ENCODE measurements at places on chromosomes 2 and 18.

DNA sequence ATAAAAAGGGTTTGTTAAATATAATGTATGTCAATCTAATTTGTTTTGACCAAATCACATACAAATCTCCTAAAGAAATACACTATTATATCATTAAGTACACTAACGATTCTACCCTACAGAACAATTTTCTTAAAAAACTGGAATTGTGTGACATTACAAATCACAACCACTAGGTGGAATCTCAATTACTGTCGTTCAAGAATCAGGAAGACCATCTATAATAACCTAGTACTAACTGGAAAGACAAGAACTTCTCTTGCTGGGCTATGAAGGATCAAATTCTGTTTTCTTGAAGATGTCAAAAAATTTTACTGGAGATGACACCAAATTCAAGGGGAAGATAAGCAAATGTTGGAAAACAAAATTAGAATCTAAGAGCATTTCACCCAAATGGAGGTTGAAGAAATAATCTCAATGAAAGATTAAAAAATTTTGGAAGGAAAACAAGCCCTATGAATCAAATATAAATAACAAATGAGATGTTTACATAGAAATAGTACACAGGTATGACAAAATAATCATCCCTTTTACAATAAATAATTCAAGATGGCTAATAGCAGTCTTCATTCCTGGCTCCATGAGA, 110.9 kb downstream of the STK39 start:
- no peaks in the 10 kb centered on the region for H3K27me3 ChIP-seq
- H3K4me3 ChIP-seq = no peak overlapping the region
- H3K4me1 ChIP-seq = peaks cover 9% of the 10 kb centered on the region
- H3K36me3 ChIP-seq = peaks cover 12% of the 10 kb centered on the region
- no peak overlapping the region for H3K27ac ChIP-seq

- H3K4me3 ChIP-seq = no peak overlapping the region
- DNase-seq = peak; percentile 7
- H3K27me3 ChIP-seq = no peaks in the 10 kb centered on the region
Observed at GRCh38 chr2:121663434-121663833, 14.2 kb upstream of the CLASP1 start.

DNA sequence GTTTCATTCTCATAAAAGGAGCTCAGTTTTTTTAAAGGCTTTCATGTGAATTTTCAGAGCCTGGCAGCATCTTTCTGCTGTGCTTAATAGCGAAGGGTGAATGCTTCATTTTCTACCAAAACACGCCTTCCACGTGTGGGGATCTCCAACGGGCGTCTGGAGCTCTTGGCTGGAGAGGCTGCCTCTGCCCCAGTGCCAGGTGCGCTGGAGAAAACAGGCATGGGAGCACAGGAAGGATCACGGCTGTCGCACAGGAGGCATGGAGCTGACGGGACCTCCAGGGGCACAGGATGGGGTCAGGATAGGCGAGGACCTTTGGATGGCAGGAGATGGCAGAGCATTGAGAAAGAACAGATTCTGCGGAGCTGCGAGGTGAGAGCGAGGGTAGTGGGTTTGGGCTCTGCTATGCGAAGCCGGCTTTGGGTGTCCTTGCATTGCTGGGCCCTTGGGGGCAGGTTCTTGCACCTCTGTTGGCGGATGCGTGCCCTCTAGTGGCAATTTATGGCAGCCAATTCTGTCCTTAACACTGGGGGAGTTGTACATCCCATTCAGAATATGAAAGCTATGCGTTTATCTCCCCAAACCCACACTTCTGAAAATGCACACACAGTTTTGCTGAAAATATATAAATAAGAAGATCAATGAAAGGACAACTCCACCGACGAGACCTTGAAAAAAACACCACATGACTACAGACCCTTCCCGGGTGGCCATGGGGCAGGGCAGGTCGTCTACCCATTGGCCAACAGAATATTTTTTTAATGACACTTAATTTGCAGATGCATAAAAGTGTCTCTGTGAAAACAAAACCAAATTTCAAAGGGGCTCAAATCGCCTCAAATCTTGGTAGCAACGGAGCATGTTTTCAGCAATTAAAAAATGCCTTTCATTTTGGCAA, 90.4 kb upstream of the SLC35G4 start:
- H3K36me3 ChIP-seq = no peaks in the 10 kb centered on the region
- H3K27me3 ChIP-seq = peaks cover 11% of the 10 kb centered on the region
- H3K27ac ChIP-seq = no peak overlapping the region
- H3K4me1 ChIP-seq = no peaks in the 10 kb centered on the region
- no peak overlapping the region for H3K4me3 ChIP-seq
- DNase-seq = peak; percentile 77

- H3K4me3 ChIP-seq = no peak overlapping the region
- H3K36me3 ChIP-seq = no peaks in the 10 kb centered on the region
- no peak overlapping the region for H3K27ac ChIP-seq
- DNase-seq = no peak
Observed at GRCh38 chr2:101357376-101357775, 29.9 kb downstream of the CREG2 start.

DNA sequence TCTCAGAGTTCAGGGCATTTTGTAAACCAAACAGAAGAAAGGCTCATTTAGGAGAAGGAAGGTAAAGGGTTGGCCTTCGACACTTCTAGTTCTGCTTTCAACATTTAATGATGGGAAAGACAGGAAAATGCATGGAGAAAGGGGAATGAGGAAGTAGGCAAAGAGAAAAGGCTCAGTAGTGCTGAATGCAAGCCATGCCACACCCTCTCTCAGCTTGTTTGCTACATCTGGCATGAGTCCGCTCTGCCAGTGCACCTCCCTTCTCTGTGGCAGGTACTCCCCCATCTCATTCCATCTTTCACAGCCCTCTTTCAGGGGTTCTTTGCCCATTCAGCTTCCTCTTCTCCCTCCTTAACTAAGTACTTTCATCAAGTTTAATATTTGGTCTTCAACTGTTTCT, 120.9 kb upstream of the ITGB6 start:
- no peak for DNase-seq
- no peak overlapping the region for H3K4me3 ChIP-seq
- H3K36me3 ChIP-seq = no peaks in the 10 kb centered on the region
- no peak overlapping the region for H3K27ac ChIP-seq

GRCh38 chr2:38218591-38218991, 142.6 kb upstream of the CYP1B1 start:
- no peak overlapping the region for H3K4me3 ChIP-seq
- H3K4me1 ChIP-seq = peaks cover 20% of the 10 kb centered on the region
- H3K27ac ChIP-seq = no peak overlapping the region
- no peak for DNase-seq

DNA sequence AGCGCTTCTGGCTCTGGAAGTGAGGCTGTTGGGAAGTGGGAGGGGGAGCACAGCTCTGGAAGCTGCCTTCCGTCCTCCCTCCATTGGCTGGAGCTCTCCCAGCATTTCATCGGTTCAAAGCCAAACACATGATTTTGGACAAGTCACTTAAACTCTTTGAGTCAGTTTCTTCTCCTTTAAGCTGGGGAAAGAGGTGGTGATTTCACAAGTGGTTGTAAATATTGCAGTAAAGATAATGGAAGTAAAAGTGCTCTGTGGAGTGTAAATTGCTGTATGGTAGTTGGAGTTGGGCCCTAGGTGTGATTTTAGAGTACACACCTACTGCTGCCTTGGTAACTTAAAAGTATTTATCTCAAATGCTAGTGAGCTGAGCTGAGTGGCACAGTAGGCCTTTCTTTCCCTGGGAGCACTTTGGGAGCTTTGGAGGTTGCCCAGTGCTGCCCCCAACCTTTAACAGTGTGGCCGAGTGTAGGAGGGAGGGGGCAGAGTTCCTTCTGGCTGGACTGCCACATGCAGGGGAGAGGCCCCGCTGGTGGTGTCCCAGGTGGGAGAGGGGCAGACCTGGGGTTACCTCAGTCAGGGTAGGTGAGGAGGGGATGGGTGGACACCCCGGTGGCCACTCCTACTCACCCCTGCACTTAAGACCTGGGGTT, 54.7 kb downstream of the ASAP2 start:
- H3K27me3 ChIP-seq = no peaks in the 10 kb centered on the region
- H3K4me1 ChIP-seq = peaks cover 46% of the 10 kb centered on the region
- DNase-seq = no peak
- no peak overlapping the region for H3K4me3 ChIP-seq
- no peaks in the 10 kb centered on the region for H3K36me3 ChIP-seq

GRCh38 chr2:65866148-65866547, 433.7 kb upstream of the SPRED2 start:
- H3K4me3 ChIP-seq = no peak overlapping the region
- no peaks in the 10 kb centered on the region for H3K4me1 ChIP-seq
- no peak for DNase-seq
- no peaks in the 10 kb centered on the region for H3K36me3 ChIP-seq
- H3K27me3 ChIP-seq = no peaks in the 10 kb centered on the region

- no peak overlapping the region for H3K27ac ChIP-seq
- no peak overlapping the region for H3K4me3 ChIP-seq
- DNase-seq = peak; percentile 48
Observed at GRCh38 chr2:238106698-238107524, 6.8 kb downstream of the ESPNL start.

DNA sequence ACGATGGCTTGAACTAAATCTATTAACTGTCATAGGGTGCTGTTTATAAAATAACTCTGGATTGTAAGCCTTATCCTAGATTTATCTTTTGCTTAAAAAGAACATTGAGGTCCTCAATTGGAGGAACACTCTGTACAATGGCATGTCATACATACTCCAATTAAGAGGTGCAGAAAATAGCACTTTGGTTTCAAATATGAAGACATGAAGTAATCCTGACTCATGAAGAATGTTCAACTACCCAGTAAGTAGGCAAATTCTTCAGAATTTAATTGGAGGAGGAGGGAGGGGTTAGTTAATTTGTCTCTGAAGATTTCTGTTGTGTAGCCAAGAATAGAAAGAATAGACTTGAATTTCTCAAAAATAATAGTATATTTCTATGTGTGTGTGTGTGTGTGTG, 36.1 kb downstream of the DCC start:
- peaks cover 4% of the 10 kb centered on the region for H3K4me1 ChIP-seq
- DNase-seq = no peak
- H3K27me3 ChIP-seq = no peaks in the 10 kb centered on the region
- H3K4me3 ChIP-seq = no peak overlapping the region
- H3K27ac ChIP-seq = no peak overlapping the region

- peaks cover 47% of the 10 kb centered on the region for H3K36me3 ChIP-seq
- no peaks in the 10 kb centered on the region for H3K27me3 ChIP-seq
- no peaks in the 10 kb centered on the region for H3K4me1 ChIP-seq
- H3K4me3 ChIP-seq = no peak overlapping the region
- DNase-seq = no peak
- H3K27ac ChIP-seq = no peak overlapping the region
Observed at GRCh38 chr2:135162786-135163185, 110.7 kb downstream of the RAB3GAP1 start.

GRCh38 chr2:63051795-63052333, 1.2 kb downstream of the OTX1 start:
- H3K36me3 ChIP-seq = no peaks in the 10 kb centered on the region
- peaks cover 100% of the 10 kb centered on the region for H3K27me3 ChIP-seq
- H3K4me3 ChIP-seq = no peak overlapping the region
- H3K27ac ChIP-seq = no peak overlapping the region
- H3K4me1 ChIP-seq = no peaks in the 10 kb centered on the region

DNA sequence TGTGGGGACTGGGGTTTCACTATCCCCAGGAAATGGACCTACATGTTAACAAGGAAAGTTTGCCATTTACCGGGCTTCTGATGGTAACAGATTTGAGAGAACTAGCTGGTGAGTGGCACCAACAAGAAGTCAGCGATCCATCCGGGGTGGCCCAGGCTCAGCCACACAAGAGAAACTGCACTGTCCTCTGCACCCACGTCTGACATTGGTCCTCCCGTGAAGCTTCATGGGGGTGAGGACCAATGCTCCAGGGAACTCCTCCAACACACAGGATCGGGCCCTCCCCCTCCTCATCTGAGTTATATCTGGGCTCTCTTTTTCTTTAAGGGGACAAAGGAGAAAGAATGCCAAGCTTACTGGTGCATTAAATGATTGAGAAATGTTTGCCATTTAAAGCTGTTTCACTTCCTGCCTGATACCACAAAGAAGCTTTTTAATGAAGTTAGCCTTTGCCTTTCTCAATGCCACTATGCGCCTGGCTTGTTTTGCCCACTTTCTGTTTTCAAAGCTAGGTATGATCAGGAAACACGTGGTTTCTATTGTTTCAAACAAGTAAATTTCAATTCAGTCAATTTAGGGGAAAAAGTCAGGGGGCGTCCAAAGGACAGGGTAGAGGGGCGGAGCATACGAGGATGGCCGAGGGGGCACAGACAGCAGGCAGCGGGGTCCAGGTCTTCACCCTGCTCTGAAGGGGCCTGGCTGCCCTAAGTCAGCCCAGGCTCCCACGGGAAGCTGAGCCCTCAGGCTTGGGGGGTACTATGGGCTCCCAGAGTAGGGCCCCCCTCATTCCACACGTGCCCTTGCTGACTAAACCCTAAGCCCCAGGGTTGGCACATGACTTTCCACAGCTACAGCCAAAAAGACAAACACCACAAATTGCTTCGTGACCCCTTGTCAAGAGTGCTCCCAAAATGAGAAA, 204.0 kb upstream of the ID2 start:
- H3K4me1 ChIP-seq = peaks cover 37% of the 10 kb centered on the region
- no peak overlapping the region for H3K4me3 ChIP-seq
- H3K36me3 ChIP-seq = no peaks in the 10 kb centered on the region
- H3K27me3 ChIP-seq = no peaks in the 10 kb centered on the region

GRCh38 chr18:70028084-70028483, 80.4 kb upstream of the CD226 start:
- no peaks in the 10 kb centered on the region for H3K4me1 ChIP-seq
- no peak for DNase-seq
- H3K27me3 ChIP-seq = no peaks in the 10 kb centered on the region
- H3K27ac ChIP-seq = no peak overlapping the region

DNA sequence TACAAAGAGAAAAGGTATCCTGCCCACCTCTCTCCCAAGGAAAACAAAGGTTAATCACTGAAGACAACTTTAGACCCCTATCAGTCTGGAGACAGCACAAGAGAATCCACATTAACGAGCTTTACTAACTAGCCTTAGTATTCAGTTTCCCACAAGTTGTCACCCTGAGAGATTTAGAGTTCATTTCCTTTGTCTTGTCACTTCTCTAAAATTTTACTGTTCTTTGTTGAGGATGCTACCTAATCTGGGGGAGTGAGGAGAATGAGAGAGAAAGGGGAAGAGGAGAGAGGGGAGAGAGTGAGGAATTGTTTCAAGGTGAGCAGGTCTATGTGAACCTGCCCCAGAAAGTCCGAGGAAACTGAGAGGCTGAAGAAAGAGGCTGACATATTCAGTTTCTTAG, 28.4 kb downstream of the C2orf76 start:
- H3K36me3 ChIP-seq = no peaks in the 10 kb centered on the region
- DNase-seq = no peak
- H3K4me3 ChIP-seq = no peak overlapping the region

DNA sequence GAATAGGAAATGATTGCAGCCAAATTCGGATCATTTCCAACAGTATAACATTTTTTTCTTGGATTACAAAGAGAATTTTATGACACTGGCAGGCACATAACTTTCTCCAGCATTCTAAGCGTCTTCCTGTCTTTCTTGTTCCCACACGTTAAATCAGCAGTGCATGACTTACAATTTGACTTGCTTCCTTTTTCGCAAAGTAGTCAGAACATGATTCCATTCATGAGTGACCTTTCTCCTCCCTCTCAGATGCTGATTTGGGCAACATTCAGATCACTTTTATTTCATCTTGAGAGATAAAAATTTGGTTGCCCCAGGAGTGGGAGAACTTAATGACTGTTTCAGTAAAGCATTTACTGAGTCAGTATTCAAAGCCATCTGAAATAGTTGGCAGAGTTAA, 858.7 kb upstream of the ACVR2A start:
- H3K36me3 ChIP-seq = no peaks in the 10 kb centered on the region
- no peak overlapping the region for H3K4me3 ChIP-seq
- H3K27me3 ChIP-seq = peaks cover 3% of the 10 kb centered on the region
- H3K27ac ChIP-seq = no peak overlapping the region
- no peaks in the 10 kb centered on the region for H3K4me1 ChIP-seq

Measured in cardiac muscle cell (in vitro differentiated cells and primary cell).